ENCODE measurements at places on chromosomes 2 and 18.

- no peak for DNase-seq
Measured at GRCh38 chr2:33583194-33583938, 15.7 kb downstream of the FAM98A start.

GRCh38 chr2:207681431-207681830 lies 30.0 kb upstream of the CCNYL1 start:
- no peak for DNase-seq

- DNase-seq, result no peak
Measured at GRCh38 chr2:188443207-188443606, 151.5 kb downstream of the GULP1 start.

DNA sequence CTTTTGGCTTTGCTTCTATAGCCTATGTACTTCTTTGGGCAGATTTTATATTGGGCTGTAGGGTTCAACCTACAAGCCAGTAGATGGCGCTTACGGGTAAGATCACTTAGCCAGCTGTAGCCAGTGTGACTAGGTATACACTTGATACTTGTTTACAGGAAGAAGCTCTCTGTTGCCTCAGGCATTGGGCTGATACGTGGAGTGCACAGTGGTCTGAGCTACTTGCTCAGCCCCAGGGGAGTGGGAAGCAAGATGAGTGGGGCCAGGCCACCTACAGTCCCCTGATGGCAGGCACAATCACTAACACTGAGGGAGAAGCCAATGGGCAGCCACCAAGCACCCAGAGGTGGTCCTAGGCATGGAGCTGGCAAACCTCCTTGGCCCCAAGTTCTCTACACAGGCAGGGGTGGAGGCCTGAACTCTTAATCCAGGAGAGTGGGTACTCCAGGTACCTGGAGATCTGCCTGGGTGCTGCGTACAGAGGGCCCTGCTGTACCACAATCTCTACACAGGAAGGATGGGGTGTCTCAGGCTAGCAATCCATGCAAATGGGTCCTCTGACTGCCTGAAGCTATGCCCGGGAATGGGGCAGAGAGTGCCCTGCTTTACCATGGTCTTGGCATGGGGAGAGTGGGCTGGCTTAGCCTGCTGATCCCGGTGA lies 122.2 kb downstream of the NCOA1 start:
- no peak for DNase-seq

DNA sequence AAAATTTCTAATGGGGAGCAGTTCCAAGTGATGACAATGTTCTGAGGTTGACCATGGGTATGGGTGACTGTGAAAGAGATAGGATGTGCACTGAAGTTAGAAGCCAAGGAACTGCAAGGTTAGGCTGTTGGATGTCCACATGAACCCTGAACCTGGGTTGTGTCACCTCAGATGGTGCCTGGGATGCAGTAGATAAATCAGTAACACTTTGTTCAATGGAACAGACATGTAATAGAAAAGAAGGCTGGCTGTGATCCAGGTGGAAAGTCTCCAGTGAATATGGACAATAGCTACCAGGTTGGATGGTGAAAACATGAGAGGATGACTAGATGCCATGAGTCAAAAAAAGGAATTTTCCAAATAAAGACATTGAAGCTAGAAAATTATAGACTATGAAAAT lies 131.4 kb downstream of the TRABD2A start:
- no peak for DNase-seq

- DNase-seq, result no peak
Measured at GRCh38 chr2:1731963-1732768, 12.1 kb downstream of the PXDN start.

- DNase-seq, result no peak
Measured at GRCh38 chr2:39141334-39142271, 20.8 kb upstream of the SOS1 start.

DNA sequence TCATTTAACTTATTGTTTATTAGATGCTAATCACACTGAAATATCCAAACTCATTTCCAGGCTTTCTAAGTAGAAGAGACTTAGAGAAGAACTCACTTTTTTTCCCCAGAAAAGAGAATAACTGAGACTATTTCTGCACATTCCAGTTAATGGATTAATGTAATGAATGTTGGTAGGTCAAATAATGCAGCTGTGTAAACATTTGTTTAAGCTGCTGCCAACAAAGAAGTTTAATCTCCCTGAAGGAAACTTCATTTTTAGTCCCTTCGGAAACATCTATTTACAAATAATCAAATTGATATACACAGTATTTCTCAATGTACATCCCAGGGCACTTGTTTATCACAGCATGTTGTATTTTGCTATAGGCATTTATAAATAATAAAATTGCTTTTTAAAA lies 126.9 kb downstream of the KCNS3 start:
- no peak for DNase-seq

GRCh38 chr2:175326801-175327200 lies 145.3 kb upstream of the ATP5MC3 start:
- no peak for DNase-seq

- DNase-seq, result no peak
Measured at GRCh38 chr2:119553687-119554344, 9.6 kb downstream of the CFAP221 start.

- no peak for DNase-seq
Measured at GRCh38 chr2:144071461-144071860, 448.5 kb downstream of the ZEB2 start.

DNA sequence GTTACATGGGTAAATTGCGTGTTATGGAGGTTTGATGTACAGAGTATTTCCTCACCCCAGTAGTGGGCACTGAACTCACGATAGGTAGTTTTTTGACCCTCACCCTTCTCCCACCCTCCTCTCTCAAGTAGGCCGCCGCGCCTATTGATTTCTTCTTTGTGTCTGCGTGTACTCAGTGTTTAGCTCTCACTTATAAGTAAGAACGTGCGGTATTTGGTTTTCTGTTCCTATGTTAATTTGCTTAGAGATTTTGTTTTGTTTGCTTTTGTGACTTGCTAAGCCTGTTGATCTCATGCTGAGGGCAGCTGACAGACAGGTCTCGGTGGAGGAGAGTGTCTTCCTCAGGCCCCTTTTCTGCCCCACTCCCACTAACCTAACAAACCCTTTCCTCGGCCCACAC lies 36.2 kb downstream of the ACOXL start:
- DNase-seq, result no peak

DNA sequence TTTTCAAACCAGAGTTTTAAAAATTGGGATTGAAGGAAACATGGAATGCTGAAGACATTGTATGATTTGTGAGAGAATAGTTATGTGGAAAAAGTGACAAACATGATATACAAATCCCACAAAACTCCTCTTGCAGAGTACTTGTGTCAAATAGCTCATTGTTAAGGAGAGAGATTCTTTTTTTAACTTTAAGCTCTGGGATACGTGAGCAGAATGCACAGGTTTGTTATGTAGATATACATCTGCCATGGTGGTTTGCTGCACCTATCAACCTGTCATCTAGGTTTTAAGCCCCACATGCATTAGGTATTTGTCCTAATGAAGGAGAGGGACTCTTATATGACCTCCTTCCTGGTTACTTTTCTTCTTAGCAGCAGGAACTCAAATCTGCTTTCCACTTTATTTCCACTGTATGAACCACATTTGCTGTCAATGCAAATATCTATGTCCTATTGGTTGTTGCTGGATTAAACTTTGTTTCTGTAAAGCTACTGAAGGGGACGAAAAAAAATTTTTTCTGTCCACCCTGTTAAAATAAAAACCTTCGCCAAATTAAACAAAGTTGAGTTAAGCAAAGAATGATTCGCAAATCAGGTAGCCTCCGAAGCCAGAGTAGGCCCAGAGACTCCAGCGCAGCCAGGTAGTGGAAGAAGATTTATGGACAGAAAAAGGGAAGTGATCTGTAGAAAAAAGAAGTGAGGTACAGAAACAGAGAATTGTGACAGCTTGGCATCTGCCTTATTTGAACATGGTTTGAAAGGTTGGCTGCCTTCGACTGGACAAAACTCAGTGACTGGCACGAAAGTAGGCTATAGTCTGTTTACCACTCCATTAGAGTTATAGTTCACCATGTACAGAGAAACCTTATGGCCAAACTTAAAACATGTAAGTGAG lies 430.1 kb upstream of the CHST9 start:
- DNase-seq, result no peak

DNA sequence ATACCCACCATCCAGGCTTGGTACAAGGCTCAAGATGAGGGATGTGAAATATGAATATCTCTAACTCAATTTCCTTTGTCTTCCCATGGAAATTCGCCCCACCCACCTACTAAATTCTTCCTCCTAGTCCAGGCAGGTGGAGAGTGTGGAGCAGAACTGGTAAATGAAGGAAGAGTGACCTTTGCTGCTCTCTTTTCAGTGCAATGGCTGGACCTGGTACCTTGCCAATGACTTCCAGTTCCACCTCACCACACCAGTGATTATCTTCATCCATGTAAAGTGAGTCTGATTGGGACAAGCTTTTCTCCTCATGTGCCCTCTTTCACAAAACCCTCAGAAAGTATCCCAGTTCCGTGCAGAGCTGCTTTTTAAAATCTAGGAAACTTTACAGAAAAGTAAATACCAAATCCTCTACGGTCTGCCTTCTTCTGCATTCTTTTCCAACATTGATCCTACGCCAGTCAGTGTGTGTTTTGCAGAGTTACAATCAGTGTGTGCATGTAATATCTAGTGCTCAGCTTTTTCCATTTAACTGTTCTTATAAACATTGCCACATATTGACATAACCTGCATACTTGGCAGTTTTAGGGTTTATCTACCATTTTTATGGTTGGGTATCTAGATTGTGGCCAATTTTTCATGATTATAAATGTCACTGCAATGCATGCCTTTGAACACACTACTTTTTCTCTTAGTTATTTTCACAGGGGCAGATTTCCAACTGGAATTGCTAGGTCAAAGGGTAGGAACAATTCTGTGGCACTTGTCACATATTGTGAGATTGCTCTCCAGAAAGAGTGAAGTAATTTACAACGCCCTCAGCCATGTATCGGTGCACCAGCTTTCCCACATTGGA lies 86.5 kb upstream of the SEC11C start:
- no peak for DNase-seq

GRCh38 chr2:17792515-17792914 lies 23.7 kb upstream of the MSGN1 start:
- no peak for DNase-seq

GRCh38 chr18:57804557-57804956 lies 1.4 kb upstream of the ATP8B1 start:
- DNase-seq, result no peak

- DNase-seq, result no peak
Measured at GRCh38 chr18:80044072-80044471, 9.8 kb downstream of the RBFA start.

GRCh38 chr18:23725351-23725750 lies 36.1 kb downstream of the LAMA3 start:
- DNase-seq, result no peak

DNA sequence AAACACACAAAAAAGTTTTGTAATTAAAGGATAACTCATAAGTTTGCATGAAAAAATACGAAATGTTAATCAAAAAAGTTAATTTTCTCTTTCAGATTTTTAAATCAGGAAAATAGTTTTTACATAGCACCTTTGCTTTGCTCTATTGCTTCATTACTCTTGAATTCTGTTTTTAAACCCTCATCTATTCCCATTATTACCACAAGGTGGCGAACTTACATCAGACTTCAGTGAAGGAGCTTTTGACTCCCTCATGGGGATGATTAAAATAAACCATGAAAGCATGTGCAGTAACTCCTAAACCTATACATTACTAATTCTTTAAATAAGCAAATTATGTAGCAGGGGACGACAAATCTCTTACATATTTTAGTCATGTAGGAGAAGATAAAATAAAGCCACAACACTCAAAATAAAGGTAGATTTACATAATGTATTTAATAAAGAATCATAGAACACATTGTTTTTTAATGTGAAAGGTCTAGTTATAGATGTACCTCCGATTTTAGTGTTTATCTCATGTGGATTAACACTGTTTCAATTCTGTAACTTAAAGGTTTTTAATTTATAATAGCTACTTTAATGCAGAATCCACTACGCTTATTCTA lies 105.2 kb downstream of the NETO1 start:
- DNase-seq, result no peak

DNA sequence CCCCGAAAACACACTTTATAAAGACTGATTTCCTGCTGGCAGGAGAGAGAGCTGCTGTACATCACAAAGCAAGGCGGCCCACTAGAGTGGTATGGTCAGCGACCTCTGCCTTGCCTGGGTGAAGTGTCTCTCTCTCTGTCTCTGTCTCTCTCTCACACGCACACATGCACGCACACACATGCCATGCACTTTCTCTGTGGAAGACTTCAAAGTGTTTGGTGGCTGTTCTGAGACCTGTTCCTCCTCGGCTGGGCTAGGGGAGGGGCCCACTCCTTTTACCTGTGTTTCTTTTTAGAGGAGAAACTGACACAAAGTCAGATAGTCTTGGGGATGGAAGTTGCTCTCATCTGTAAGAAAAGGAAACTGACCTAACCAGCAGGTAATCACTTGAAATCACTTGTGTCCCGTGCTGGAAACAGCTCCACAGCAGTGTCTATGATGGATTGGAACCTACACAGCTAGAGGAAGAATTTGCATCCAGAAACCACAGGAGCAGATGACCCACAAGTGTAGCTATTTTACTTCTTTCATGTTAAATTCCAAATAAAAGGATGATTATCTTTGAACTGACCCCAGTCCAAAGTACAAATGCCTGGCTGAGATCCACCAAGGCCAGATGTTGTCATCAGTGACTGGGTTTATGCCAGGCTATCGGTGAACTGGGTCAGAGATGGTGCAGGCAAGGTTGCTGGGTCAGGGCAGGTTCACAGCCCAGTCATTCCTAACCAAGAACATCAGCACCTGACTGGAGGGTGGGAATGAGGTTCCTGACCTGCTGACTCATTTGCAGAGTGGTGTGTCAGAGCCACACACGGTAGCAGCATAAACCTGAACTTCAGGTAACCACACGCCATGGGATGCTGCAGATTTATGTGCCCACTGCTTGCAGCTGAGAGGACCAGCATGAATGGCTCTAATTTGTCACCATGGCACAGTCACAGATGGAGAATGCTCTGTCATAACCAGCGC lies 63.0 kb downstream of the NPAS2 start:
- DNase-seq, result no peak

DNA sequence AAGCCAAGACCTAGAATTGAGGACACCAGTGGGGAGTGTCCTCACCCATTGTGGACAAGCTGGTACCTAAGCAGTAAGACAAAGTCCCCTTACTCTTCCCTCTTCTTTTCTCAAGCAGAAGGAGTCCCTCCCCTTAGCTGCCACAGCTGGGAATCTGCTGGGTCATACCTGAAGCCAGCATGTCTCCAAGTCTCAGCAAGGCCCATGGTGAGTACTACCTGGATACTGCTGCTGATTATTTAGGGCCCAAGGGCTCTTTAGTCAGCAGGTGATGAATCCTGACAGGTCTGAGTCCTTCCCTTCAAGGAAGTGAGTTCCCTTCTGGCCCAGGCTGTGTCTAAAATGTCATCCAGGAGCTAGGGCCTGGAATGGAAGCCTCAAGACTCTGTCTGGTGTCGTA lies 198.6 kb upstream of the STK17B start:
- DNase-seq, result no peak

DNA sequence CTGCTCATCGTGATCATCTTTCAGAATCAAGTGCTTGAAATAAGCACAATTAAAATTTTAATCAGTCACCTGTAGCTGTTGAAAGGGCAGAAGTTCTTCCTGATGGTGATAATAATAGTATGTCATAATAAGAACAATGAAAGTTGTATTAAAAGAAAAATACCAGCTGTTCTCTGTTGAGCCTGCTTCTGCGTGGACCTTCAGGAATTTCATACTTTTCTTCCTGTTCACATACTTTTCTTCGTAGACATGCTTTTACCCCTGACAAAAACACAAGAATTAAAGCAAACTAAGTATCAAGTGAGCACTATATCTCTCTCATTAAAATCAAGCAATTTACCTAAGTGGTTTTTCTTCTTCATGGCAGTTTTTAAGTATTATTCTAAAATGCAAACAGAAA lies 79.2 kb downstream of the BARD1 start:
- no peak for DNase-seq

GRCh38 chr2:239880396-239880795 lies 144.7 kb downstream of the NDUFA10 start:
- DNase-seq, result no peak

All from activated CD4-positive, CD25-positive, alpha-beta regulatory T cell treated with anti-CD3 and anti-CD28 coated beads, Interleukin-2, amount 50 U/mL, for 16 hours (primary cell).